ENCODE measurements at places on chromosomes 13 and 19.
A peak's percentile ranks its signal among the peaks of the same experiment; 100 is the strongest.

DNA sequence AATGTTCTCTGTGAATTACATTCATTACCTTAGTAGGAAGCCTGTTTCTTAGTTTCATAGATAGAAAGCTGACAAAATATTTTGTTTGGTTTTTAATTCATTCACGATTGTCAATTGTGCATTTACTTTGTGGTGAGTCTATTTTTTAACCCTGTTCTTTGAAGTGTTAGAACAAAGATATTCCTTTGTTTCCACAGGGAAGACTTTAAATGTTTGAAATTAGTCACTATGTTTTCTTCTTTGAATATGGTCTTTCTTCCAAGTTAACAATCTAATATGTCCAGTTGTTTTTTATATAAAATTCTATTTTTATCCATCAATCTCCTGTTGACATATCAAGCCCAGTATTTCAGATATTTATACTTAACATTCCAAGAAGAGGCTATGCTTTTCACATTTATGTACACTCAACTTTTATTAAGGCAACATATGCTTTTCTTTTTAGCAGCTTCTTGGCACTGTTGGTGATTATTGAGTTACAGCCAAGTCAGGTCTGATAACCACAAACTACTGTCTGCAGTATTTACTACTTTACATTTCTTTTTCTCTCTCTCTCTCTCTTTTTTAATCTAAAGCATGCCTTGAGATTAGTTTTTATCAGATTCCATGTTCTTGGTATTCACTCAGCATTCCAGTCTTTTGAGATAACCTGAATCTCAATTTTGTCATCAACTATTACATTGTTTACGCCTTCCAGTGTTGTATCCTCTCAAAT is 812.8 kb upstream of the SLC10A2 start:
- no peak for DNase-seq

DNA sequence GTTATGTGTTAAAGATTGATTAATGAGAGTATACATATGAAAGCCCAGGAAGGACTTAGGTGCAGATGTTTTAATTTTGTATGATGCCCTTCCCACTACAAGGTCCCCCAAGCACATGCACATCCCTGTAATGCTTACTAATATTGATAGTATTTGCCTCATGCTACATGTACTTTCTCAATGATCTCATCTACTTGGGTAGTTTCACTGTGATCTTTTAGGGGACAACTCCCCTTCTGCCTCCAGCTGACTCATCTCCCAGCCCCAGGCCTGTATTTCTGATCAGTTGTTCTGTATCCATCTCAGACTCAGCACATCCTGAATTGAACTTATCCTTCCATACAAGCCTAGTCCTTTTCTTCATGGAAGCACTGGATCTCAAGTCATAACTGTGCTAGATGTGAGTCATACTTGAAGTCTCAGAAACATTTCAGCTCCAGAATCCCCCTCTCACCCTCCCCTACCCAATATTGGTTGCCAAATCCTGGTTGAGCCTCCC is 49.4 kb upstream of the INTS6 start:
- DNase-seq: peak; percentile 32

- DNase-seq: no peak
Measured at GRCh38 chr13:82962397-82962796, 919.9 kb downstream of the SLITRK1 start.

GRCh38 chr19:53332484-53332883 is 1.1 kb upstream of the ZNF845 start:
- no peak for DNase-seq

- peak; percentile 36 for DNase-seq
Measured at GRCh38 chr13:42574435-42575311, 721 bp downstream of the TNFSF11 start.
